ENCODE measurements at places on chromosomes 1 and 21.

DNA sequence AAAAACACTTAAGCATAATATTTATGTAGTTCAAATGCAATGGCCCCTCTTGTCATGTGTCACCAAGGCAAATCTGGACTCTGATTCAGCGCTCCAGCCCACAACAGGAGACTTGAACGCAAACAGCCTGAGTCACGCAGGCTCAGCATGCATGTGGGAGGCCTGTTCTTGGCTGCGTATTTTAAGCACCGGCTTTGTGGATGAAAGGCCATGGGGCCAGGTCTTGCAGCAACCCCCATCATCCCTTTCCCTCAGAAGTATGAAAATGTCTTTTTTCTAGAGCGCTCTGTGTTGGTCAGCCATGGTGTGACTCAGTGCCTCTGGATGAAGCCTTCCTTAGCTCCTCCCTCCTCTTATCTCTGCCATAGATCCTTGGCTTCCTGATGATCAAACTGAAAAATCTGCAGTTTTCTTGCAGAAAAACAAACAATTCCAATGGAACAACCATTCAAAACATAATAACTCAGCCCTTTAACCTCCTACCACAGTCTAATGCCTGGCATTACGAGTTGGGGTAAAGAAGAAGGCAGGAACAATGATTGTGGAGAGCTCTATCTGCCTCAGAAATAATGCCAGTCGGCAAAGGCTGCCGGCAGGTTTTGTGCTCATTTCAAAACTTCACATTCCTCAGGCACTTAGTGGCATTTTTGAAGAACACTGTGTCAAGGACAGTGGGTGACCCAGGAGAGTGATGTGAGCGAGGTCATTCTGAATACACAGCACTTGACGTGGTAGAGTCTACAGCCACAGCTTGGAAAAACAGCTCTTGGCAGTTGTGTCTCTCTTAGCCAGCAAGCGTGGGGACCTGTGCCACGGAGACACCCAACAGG lies 167.5 kb downstream of the CLIC6 start:
- no peak for DNase-seq

- DNase-seq: no peak
These were observed 168.6 kb upstream of the FGGY start for GRCh38 chr1:59128239-59128736.

GRCh38 chr1:209800984-209801834 lies 4.7 kb downstream of the IRF6 start:
- DNase-seq: no peak

- DNase-seq: no peak
These were observed 936.7 kb upstream of the TMPRSS15 start for GRCh38 chr21:19340303-19340702.

DNA sequence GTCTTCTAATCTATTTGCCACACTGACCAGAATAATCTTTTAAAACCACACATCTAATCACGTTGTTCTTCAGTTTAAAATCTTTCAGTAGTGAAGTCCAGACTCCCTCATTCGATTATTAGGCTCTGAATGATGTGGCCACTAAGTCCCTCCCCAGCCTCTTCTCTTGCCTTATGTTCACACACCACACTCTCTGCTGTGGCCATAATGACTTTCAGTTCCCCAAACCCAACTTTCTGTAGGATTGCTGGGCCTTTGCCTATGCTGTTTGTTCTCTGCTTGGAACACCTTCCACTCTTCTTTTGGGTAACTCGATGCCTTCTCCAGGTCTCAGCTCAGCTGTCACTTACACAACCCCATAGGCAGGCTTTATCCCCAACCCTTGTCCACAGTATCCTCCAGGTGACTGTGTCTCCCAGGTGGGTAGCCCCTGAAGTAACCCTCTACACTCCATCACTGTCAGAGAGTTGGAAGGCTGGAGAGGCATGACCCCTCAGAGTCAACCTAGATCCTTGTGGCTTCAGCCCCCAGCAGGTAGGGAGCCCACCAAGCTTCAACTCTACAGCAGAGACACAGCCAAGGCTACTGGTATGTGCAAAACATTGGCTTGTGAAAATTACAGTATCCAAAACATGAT lies 8.4 kb upstream of the SLC37A1 start:
- DNase-seq: no peak

DNA sequence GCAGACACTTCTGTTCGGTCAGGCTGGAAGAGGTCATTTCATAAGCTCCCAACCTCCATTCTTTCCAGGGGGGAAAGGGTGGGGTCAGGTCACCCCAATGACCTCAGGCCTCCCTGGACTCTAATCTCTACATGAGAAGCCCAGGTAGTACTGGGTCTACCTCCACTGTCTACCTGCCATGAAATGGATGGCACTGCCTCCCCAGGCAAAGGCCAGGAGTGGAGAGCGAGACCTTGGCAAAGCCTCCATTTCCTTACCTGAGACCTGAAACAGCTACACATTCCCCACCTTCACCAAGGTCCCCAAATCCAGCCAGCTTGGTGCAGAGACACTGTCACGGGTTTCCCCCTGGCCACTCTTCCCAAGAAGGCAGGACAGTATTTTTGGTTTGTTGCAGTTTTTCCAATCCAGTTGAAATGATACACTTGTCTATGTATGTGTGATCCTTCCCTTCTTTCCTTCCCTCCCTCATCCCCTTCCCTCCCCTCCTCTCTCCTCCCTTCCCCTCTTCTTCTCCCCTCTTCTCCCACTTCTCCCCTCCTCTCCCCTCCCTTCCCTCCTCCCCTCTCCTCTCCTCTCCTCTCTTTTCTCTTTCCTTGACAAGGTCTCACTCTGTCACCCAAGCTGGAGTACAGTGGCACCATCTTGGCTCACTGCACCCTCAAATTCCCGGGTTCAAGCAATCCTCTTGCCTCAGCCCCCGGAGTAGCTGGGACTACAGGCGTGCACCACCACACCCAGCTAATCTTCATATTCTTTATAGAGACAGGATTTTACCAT lies 16.1 kb downstream of the BTG2 start:
- no peak for DNase-seq

DNA sequence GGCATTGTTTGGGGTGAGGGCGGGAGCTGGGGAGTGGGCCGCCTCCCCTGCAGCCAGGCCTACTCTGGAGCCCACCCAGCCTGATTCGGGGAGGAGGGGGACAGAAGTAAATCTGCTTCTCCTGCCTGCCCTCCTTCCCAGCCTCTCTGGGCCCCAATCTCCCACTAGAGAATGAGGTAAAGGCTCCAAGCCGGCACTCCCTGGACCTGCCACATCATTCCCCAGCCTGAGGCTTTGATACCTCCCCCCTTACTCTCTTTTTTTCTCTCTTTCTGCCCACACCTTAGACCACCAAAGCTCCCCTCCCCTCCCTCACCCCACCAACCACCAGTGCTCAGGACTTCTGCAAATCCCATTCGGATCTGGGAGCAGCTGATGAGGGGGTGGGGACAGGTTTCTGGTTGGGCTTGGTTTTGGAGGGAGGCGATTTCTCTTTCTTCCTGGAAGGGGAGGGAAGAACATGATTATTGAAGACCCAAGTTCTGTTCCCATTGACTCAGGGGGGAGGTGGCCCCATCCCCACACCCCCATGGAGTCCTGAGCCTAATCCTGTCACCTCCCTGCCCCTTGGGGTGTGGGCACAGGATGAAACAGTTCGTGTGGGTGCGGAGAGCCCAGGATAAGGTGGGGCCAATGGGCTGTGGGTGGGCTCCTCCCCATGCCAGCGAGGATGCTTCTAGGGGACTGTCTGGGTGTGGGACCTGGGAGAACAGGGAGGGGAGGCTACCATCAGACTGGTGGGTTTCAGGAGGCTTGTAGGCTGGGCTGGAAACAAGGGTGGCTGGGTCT lies 1.3 kb downstream of the MAP7D1 start:
- no peak for DNase-seq

DNA sequence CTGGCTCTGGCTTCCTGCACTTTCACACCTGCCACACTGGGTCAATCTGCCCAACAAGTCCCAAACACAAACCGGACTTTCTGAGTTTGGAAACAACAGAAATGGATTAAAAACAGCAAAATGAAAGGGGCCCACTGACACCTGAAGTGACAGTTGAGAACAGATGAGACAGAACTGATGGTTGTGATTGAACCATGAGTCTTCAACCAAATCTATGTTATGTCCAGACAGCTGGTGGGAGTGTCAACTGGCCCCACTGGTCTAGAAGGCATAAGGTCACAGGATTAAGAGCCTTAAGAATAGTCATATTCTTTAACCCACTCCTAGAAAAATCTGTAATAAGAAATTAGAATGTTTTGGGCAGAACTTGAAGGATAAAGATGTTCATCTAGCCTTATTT lies 13.0 kb upstream of the ATP13A2 start:
- no peak for DNase-seq

DNA sequence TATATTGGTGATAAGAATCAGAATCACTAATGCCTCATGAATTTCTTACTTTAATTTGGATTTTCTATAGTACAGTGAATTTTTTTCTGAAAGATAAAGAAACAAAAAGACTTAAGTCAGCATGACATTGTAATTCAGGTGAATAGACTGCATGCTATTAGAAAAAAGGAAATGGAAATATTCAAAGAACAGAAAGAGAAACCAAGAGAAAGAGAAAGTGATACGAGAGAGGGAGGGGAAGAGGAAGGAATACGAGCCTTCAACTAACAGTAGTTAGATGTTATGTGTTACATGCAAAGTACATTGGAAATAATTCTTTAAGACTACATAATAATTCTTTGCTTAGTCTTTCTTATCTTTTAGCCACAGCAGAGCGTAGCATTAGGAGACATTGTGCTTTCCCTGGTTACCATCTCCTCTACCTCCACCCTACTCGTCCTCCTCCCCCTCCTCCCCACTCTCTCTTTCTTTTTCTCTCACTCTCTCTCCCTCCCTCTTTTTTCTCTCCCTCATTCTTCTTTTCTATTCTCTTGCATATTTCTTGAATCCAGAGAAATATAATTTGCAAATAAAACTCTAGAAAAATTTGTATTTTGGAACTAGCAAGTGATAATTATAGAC lies 46.4 kb upstream of the ADGRL4 start:
- DNase-seq: no peak

- no peak for DNase-seq
These were observed 293.9 kb downstream of the SDCCAG8 start for GRCh38 chr1:243549791-243550190.

DNA sequence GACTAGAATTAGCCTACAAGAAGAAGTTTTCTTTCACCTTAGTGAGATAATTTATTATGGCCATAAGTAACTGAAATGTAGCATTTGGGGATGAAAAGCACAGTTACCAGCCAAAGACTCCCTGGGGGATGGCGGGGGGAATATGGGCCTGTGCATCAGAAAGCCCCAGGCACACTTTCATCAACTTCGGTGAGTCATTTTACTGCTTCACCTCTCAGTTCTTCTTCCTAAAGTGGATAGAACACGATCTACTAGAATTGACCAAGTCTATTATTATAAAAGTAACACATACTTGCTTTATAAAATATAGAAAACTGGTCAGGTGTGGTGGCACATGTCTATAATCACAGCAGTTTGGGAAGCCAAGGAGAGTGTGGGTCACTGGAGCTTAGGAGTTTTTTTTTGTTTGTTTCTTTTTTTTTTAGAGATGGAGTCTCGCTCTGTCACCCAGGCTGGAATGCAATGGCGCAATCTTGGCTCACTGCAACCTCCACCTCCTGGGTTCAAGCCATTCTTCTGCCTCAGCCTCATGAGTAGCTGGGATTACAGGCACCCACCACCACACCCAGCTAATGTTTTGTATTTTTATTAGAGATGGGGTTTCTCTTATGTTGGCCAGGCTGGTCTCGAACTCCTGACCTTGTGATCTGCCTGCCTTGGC lies 141.8 kb downstream of the ZZZ3 start:
- no peak for DNase-seq

DNA sequence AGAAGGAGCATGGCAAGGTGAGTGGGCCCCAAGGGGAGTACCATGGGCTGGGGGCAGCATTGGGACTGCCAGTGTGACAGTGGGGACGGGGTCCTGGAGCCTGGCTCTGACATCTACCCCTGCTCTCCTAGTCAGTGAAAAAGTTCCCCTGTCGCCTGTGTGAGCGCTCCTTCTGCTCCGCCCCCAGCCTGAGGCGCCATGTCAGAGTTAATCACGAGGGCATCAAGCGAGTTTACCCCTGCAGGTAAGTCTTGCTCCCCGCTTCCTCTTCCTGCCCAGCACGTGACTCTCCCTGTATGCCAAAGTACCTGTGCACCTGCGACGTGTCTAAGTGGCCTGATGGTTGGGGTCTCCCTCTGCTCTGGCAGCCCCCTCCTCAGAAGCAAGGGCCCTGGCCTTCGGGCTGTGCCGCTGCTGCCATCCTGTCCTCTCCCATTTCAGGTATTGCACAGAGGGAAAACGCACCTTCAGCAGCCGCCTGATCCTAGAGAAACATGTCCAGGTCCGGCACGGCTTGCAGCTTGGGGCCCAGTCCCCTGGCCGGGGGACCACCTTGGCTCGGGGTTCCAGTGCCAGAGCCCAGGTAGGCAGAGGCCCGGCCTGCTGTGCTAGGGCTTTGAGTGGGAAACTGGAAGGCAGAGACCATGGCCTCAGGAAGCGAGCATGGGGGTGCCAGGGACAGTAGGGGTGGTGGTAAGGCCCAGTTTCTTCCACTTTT lies 8.1 kb downstream of the ZNF687 start:
- no peak for DNase-seq

DNA sequence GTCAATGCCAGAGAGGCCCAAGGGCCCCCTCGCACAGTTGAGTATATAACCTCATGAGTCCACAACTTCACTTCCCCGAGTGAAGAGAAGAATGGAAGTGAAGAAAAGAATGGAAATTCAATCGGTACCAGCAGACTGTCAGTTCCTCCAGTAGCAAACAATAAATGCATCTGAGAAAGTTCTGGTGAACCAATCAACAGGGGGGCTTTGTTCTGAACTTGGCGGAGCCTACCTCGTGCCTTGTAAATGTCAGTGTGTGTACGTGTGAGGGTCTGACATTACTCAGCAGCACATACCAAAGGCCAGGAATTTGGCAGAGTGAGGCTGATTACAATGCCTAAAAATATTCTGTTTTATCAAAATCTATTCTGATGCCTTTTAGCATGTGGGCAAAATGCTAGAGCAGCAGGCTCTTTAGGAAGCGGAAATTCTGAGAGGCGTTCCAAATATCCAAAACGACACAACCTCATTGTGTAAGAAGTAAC lies 238.5 kb downstream of the LTN1 start:
- no peak for DNase-seq

- DNase-seq: no peak
These were observed 35.0 kb downstream of the RAP1GAP start for GRCh38 chr1:21633992-21634805.

- no peak for DNase-seq
These were observed 9.8 kb downstream of the ATP8B2 start for GRCh38 chr1:154335025-154335714.

DNA sequence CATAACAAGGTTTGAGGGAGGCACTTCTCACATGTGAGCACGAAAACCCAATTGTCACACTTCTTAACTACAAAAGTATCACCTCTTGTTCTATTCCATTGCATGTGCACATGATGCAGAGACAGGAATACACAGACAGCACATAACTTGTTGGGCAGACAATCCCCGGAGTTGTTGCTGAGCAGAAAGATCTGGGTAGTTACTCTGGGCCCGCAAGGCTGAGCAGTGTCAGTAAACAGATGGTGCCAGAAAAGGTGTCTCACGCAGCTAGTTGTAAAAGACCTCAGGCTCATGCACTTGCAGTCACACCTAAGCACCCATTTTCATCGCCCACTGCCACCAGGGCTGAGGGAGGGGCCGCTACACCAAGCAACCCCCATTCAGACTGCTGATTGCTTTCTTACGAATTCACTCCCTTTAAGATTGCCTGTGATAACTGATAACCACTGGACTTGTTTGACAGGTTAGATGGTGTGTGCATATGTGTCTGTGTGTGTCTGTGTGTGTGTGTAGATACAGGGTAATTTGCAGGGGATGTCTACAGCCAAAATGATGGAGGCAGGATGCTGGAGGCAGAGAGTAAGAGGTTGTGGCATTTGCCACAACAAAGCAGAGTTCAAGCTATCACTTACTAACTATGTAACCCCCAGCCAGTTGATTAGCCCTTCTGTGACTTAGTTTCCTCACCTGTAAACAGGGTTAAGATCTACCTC lies 4.2 kb downstream of the LGR6 start:
- DNase-seq: no peak

Data from NCI-H1417 treated with DMSO at 0.1 percent for 48 hours (cell line).